T follicular helper cell (primary cell): ENCODE measurements at places on chromosomes 11 and 22.

GRCh38 chr11:99098751-99099150 lies 78.0 kb downstream of the CNTN5 start:
- DNase-seq = no peak

GRCh38 chr11:85118151-85118550 lies 509.0 kb downstream of the DLG2 start:
- no peak for DNase-seq

DNA sequence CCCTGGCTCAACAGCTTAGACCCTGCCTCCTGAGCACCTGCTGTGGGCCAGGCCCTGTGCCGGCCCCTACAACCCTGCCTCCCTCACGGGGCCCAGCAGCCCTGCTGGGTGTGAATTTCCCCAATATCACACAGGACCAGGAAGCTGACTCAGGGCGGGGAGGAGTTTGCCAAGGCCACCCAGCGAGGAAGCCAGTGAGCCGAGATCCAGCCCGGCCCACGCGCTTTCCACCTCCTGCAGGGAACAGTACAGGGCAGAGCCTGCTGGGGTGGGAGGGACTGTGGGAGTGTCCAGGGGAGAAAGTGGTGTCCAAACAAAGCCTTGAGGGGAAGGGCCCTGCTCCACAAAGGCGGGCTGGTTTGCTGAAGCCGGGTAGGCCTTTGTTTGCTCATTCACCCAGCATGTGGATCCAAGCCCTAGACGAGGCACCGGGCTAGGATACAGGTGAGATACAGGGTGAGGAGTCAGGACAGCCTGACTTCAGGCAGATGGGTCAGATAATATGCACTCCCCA lies 26.8 kb downstream of the RPL3 start:
- DNase-seq = no peak

DNA sequence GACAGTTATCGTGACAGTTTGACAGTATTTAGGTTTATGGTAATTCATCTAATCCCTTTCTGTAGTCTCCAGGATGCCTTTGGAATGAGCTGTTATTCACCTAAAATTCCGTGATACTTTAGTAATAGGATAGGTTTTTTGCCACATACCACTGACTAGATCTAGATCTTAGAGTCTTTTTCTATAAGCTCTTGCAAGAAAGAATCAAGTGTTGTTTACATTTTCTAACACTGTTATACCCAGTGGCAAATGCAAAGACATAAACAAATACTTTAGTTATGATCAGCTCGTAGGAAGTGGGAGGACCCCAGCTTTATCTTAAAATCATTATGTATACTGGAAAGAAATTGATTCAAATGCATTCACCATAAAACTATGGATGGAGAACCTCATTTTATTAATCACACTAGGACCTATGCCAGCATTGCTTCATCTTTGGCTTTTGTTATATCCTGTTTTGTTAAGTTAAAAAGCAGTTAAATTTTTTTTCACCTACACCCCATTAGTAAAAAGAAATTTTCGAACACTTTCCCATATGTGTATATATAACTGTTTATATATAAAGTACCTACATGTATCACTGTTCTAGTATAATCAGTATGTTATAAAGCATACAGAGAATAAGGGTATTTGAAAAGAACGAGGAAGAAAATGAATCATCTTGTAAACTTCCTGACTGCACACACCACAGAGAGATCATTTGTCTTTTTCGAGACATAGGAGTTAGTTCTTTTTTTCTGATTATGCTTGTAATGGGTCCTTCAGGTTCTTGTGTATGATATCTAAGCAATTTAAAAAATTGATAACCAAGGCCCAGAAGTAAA lies 60.9 kb downstream of the PDHX start:
- DNase-seq = no peak

DNA sequence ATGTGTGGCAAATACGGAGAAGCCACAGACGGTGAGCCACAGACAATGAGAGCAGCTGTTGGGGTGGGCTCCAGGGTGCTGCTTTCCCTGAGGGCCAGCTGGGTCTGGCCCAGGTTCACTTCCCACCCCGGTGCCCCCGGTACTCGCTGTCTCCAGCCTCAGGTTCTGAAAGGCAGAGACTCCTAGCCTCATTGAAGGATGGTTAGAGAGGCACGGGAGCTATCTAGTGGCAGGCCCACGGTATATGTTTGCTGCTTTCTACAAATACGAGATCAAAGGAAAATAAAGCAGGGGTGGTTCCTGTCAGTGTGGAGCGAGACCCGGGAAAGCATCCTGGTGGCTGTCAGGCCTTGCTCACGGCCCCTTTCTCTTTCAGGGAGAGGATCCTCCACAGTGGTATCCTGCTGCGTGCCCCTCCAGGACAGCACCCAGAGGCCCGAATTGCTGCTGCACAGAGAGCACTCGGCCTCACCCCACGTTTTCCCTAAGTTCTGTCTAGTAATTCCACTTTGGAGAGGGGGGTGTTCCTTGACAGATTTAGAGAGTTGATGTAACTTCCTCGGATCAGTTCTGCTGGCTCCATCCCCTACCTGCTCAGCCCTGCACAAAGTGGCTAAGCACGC lies 3.0 kb downstream of the TMEM80 start:
- DNase-seq = no peak

DNA sequence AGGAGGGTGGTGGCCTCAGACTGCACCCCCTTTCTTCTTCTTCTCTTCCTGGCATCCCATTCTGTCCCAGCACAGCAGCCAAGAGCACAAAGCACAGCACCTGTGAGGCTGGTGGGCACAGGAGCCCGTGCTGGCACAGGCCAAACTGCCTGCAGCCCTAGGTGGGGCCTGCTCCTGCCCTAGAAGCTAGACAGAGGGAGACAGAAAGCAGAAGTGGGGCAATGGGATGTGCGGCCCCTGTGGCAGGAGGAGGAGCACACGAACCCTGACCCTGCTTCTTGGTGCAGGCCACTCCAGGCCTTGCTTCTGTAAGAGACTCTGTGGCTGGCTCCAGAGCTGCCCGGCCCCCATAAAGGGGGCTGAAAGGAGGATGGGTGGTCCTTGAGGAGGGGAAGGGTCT lies 3.9 kb upstream of the PTS start:
- no peak for DNase-seq

GRCh38 chr11:14448240-14448639 lies 51.4 kb downstream of the COPB1 start:
- no peak for DNase-seq

GRCh38 chr11:79925570-79925969 lies 484.7 kb upstream of the TENM4 start:
- DNase-seq = no peak

DNA sequence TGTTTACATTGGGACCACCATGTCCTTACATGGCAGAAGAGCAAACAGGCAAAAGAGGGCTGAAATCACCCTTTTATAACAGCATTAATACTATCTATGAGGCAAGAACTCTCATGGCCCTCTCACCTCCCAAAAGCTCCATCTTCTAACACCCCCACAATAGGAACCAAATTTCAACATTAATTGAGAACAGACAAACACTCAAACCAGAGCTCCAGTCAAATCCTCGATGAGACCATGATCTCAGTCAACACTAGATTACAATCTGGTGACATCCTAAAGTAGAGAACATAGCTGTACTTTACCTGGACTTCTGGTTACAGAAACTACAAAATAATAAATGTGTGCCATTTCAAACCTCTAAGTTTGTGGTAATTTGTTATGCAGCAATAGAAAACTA lies 25.1 kb downstream of the OR2AG2 start:
- DNase-seq = no peak

DNA sequence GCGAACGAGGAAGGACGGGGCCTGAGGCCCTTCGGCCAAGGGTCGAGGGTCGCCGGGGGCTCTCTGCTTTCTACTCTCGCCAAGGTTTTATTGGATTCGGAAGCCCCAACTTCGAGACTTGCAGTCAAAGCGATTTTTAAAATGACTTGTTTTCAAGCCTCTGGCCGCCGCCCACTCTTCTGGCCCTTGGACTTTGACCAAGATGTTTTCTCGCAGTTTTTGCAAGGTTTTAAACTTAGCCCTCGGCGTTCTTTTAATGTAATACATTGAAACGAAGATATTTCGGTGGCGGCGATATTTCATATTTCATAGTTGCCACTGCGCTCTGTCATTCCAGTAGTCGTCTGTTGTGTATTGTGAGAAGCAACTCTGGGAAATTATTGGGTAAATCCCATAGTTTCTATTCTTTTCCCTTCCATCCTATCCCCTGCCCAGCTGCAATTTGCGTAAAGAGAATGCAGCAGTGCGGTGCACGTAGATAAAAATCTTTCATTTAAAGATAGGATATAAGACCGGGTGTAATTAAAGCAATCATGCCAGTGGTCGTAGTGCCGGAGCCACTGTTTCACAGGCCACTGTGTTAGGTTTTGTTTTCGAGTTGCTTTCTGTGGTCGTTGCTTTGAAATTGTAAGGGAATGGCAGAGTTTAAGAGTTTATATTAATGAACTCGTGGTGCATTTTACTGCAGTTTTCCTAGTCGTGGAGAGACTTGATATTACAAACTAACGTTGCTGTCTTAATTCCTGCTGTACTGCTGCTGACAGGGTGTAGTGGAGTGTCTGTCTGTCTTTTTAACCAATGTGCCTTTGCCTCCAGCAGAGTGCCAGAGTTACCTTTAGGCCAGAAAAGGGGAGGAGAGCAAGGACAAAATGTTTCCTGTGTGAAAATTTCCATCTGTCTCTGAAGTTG lies 702 bp downstream of the BIRC2 start:
- no peak for DNase-seq

DNA sequence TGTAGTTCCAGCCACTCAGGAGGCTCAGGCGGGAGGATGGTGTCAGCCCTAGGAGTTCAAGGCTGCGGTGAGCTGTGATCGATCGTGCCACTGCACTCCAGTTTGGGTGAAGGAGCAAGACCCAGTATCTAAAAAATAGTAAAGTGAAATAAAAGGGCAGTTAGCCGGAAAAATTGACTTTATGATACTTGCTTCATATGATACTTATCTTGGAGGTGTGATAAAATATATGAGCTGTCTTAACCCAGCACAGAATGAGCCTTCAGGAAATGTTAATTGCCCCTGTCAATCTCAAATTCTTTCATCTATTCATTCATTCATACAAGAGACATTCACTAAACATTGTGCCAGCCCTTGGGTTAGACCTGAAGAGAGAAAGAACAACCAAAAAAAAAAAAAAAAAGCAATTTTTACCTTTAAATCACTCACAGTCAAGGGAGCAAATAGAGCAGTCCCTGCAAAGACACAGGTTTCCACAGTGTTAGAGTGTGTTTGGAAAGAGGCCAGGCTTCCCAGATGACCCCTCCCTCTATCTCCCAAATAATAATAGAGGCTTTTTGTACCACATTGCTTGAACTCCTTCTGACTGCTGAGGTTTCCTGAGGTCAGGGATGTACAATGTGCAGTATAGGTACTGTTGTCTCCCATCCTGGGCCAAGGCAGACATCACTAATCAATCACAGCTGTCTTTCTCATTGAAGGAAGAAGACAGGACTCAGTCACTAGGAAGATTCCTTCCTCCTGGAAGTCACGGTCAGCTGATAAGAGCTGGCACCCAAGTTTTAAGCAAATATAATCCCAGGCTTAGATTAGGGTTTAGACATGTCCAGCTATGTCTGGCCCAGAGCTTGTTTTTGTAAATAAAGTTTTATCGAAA lies 454.6 kb downstream of the MIAT start:
- DNase-seq = no peak

GRCh38 chr11:91869686-91870085 lies 354.9 kb upstream of the FAT3 start:
- DNase-seq = no peak

DNA sequence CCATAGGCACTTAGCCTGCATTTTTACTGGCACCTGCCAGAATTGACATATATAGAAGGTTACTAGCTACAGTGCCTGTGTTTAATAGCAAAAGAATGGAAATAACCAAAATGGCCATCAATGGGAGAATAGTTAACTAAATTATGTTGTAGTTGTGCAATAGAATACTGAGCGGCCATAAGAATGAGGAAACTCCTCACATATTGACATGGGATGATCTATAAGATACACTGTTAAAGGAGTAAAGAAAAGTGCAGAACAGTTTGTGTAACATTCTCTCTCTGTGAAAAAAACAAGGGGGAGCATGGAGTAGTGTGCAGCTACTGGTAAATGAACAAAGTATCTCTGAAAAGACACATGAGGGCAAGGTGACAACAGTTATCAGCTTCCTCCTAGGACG lies 21.5 kb downstream of the ARAP1 start:
- DNase-seq = no peak

DNA sequence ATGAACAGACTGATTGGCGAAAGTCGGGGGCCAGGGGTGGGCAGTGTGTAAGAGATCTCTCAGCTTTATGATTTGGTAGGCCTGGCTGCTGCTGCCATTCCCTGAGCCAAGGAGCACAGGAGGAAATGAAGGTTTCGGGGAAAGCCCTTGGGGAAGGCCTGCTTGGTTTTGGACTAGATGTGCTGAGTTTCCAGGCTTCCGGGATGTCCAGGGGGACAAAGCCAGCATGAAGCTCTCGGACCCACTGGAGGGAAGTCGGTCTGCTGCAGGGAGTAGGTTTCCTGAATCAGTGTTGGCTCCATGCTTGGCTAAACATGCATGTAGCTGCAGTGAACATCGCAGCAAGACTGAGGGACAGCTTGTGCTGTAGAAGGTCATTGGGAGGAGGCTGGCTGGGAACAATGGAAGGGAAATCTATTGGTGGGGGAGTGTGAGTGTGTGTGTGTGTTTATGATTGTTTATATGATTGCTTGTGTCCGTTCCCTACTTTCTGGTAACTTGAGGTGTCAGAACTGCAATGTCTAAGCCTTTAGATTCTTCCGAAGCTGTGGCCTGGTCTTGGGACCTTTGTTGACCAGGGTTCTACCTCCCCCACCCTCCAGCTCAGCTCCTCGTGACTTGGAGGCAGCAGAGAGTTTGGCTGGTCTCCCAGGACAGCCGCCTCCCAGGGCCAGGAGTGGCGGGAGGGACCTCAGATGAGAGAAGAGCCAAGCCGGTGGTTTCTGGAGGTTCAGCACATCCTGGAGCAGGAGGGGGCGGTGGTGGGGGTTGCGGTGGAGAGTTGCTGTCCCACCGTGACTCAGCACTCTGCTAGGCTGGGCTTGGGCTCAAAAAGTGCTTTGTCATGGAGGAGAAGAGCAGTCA lies 4.0 kb upstream of the FTH1 start:
- no peak for DNase-seq

DNA sequence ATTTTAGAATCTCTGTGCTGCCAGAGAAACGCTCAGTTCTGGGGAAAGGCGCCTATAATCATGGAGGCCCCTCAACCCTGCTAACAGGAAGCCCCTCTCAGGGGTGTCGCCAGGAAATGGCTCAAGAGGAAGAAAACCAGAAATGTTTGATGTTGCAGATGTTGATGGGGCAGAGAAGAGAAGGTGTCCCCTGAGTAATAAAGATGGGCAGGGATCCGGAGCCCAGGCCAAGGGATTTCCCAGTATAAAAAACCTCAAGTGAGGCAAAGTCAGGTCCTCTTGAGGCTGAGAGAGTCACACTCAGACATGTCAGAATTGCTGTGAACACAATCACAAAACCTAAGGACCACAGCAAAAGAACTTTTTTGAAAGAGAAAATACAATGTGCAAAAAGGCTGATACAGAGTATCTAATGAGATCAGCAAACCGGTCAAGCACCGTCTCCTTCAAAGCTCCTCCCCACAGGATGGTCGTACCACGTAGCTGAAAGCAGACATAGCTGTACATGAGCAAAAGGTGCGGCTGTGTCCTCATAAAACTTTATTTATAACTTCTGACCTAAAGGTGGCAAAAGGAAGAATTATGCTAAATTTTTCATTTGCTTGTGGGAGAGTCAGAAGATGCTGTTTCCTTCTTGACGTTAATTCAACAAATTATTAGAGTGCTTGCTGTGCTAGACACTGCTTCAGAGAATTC lies 12.2 kb downstream of the MOV10L1 start:
- no peak for DNase-seq
